GM23338 (cell line): ENCODE measurements at places on chromosomes 3 and 15.

DNA sequence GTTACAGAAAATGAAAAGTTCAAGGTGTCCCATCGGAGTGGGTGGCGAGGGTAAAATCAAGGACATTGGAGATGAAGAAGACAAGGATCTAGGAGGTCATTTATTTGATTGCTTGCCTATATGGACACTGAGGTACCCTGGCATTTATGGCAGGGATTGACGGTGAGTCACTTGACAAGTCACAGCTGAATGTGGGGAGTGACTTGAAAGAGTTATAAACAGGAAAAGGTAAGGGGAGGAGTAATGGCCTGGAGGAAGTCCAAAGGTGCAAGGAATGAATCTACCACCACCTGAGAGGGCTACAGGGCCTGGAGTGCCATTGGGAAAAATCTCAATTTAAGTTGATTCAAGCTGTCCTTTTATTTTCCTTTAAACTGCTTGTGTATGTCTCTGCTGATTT, 11.8 kb upstream of the SGO1 start:
- no peak for DNase-seq

DNA sequence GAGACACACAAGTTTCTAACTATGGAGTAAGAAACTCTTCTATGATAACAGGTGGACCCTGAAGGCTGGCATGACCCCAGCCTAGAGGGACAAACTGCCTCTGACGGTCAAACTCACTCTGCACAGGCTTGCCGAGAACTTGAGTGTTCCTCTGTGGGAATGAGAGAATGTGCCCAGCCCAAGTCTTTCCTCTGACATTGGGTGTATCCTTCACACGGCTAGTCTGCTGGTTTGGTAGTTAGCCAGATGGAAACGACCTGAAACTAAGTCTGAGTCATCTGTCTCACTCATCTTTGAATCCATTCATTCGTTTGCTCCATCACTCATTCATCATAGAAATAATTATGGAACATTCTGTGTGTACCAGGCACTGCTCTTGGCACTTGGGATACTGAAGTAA, 198.4 kb downstream of the ATP10A start:
- DNase-seq = no peak

- no peak for DNase-seq
These were observed 292.3 kb downstream of the TIGIT start for GRCh38 chr3:114586119-114586518.

DNA sequence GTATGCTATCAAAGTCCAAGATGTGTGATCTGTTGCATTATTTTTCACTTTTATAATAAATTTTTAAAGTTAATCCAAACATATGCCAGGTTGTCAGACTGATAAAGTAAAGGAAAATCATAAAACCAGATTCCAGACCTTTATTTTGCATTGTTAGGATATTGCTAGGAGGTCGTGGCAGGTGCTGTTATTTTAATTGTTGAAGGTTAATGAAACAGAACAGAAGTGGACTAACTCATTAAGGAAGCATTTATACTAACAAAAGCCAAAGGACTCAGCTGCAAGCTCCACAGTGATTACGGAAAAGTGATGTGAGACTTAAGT, 63.1 kb downstream of the DCLK3 start:
- DNase-seq = no peak

GRCh38 chr3:107710851-107711250, 188.1 kb downstream of the BBX start:
- no peak for DNase-seq

GRCh38 chr3:69231929-69232440, 109.6 kb upstream of the LMOD3 start:
- no peak for DNase-seq

DNA sequence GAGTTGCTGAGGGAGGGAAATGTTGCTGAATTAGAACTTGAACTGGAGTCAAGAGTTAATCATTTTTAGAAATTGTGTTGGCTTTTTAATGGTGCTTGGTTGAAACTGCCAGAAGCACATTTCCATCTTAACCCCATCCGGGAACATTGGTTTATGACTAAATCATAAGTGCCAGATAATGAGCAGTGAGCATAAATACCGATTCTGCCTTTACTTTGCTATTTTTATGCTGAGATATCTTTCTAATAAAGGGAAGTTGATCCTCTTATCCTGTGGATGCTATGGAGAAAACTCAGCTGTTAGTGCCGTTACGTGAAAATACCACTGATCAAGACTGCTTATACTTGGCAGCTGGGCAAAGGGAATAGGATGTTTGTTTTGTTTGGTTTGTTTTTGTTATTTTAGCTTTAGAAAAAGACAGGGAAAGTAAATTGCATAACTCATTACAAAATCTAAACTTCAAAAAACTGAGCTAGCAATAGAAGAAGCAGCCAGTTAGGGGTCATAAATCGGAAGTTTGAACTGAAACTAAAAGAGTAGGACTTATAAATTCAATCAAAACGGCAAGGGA, 813.1 kb downstream of the NAALADL2 start:
- DNase-seq = no peak

DNA sequence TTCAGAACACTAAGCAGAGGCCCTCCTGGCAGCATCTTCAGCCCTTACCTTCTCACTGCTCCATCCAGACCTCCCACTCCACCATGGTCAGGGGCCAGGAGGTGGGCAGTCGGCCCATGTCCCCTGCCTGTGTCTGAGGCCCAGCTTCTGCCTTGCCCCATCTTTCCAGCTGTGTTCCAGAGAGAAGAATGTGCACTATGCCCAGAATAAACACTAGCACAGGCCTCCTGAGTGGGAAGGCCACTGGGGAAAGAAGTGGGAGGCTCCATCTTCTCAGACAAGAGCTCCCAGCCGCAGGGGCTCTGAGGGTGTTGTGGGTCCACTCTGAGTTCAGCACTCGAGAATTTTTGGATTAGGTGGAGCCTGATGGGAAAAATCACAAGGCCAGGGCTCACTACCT, 44.5 kb downstream of the ADCY5 start:
- no peak for DNase-seq

- DNase-seq = no peak
These were observed 59.4 kb downstream of the CALML4 start for GRCh38 chr15:68145706-68146105.

DNA sequence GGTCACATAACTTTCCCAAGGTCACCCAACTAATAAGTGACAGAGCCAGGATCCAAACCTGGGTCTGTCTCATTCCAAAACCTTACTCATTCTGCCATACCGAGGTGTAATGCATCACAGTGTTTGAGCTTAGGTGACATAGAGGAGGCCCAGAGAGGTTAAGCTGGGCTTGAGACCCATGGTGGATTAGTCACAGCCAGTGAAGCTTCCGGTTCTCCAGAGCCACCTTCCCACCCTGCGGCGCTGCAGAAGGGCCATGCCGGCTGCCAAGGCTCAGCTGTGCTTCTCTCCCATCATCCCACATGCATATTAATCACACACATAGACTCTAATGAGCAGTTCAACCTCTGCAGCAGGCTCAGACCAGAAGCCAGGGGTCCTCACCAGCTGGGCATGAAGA, 42.2 kb downstream of the SPSB4 start:
- DNase-seq = no peak

DNA sequence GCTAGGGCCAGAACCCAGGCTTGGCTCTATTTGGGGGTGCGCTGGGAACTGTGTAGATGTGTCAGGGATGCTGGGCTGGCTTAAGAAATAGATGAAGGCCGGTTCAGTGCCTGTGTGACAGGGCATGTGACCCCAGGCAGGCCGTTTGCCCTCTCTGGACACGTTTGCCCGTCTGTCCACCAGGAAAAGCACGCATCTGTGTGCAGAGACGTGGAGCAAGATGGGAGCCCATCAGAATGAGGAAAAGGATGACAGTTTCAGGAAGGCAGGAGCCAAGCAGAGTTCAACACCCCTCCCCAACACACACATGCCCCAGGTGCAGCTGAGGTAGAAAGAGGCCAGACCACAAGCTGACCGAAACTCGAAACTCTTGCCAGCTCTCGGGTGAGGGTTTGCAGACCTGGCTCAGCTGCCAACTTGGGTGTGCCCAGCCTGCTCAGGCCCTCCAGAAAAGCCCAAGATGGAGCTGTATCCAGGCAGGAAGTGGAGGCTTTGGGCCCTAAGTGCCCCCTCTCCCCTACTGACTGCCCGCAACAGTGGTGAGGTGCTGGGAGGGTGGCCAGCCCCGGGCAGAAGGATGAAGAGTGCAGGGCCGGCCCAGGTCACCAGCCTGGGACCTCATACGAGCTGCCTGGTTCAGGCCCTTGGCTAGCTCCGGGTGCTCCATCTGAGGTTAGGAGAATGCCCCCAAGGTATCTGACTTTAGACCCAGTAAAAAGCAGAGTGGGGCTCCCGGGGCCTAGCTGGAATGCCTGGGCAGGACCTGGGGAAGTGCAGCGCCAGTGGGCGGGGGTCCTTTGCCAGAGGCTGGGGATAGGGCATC, 10.2 kb upstream of the MESP1 start:
- DNase-seq = no peak

DNA sequence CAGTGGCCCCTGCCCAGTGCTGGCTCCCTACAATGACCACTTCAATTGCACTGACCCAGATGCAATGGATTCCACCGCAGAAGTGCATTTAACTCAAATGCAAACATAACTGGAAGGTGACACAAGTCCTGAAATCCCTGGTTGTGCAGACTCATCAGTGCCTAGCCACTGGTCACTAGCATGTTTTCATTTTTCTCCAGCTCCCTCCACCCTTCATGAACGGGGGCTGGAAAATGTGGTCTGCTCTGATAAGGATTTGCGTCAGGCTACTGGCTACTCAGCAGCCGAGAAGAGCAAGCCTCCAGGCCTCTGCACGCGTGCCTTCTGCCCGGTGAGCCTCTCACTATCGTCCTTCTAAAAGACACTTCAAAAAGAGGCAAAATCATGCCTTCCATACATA, 27.4 kb upstream of the FURIN start:
- no peak for DNase-seq

DNA sequence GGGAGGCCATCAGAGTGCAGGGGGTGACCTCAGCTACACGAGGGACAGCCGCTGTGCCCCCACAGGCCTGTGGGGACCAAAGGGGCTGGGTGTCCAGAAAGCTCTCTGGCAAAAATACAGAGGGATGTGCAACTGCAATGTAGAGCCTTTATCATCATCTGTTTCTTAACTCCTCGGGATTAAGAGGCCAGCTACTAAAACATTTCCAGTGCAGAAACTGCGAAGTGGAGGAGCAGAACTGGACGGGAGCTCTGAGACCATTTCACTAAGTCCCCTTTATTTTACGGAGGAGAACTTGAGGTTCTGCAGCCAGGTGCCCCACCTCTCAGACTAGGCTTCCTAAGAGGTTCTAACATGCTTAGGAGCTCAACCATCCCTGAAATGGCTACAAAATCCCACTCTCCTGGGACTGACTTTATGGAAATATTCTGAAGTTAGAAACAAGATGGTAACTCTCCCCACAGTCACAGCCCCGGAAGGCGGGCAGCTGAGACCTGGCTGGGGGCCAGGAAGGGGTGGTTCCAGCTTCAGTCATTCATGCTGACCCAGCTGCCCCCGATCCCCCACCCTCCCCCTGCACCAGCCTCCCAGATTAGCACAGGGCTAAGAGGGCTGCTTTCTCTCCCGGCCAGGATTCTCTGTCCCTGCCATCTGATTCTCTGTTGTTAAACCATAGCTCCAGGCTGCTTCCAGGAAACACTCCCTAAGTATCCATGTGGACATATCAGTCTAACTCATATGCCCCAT, 40.3 kb downstream of the UMPS start:
- DNase-seq = no peak

DNA sequence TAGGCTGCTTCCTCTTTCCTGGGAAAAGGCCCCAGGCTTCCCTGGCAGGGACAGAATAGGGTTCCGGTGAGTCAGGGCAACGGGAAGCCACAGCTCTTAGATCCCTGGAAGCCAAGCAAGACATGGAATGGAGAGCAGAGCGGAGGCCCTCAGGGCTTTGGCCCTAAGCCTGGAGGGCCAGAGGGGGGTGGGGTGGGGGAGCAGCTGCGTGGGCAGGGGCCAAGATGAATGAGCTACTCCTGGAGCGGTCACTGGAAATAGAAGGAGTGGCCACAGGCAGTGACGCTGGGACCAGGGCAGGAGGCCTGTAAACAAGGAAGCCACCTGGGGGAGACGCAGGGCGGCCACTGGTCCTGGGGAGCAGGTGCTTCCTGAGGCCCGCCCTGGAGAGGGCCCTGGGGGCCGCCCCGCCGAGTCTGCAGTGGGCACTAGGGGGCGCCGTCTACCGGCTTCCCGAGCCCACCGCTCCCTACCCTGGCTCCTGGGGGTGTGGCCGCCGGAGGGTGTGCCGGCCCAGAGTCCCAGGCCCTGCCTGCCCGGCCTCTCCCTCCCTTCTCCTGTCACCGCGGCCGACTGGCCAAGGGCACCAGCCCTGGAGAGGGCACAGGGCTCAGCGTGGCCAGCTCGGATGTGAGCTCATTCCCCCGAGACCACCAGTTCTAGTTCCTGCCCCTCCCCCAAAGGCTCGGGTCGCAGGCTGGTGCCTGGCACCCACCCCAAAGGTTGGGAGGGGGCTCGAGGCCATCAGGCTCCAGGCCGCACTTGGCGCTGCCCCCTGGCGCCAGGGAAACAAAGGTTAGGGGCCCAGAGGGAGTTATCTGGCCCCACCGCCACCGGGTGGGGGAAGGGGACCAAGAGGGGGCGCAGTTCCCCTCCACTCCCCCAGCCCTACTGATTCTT, 12.1 kb downstream of the VPS18 start:
- peak; percentile 91 for DNase-seq

GRCh38 chr15:47584316-47584715, 133.0 kb upstream of the SEMA6D start:
- DNase-seq = no peak

DNA sequence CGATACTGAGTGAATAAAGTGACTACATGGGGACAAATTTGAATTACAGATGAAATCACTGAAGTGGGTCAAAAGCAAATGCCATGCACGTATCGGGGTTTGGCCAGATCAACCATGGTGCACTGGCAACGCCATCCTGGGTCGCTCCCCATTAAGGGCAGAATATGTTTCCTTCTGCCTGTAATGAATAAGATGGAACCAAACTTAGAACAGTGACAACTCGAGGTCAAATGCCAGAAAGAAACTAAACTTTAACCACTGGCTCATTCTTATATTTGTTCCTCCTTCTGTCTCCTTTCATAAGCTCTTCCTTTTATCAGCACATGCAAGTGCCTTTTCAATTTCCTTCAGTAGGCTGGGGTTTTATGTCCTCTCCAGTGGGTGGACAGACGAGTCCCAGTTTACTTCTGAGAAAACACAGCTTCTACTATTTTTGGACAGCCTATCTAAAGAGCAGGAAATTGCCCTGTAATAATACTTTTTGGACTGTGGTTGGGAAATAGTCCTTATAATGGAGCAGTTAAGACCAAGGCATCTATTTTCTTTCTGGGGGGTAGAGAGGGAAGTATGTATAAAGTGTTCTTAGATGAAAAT, 61.4 kb downstream of the WHAMM start:
- no peak for DNase-seq
